ENCODE measurements at places on chromosomes 7 and 10.

DNA sequence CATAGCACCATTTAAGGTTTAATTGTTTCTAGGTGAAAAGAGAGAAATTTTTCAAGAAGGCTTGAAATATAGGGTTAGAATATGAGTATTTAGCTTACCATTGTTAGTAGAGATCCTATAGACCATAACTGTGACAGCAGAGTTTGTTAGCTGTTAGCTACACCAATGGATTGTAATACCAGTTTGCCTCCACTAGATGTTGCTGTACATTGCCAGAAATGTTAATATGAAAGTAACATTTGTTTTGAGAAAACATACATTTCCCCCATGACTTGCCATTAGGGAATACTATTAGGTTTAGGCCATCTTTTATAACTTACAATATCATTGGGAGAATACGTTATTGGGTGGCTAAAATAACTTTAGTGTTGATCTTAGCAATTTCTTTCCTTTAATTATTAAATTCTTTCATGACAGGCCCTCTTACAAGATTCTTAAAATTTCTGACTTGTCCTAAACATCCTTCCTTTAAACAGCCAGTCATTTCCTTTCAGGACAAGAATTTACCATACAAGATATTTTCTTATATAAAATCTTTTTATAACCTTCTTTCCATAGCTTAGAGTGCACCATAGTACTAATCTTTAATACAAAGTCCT lies 39.5 kb downstream of the ZNF117 start:
- peak; percentile 67 for DNase-seq

- DNase-seq, result no peak
These were observed 4.9 kb upstream of the FAM53B start for GRCh38 chr10:124748953-124749645.

DNA sequence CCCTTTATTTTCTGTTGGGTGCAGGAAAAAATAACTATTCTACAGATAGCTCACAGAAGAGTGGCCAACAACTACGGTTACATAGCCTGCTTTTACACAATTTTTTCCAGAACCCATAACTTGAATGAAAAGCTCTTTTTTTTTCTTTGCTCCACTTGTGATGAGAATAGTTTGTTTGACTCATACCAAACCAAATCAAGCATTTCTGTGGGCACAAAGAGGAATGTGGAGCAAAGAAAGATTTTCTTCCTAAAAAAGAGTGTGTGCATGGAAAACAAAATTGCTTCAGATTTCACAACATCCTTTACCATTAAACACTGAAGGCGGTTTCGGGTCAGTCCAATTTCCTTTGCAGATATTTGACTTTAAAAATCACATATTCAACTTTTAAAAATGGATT lies 54.8 kb upstream of the RAB11FIP2 start:
- DNase-seq, result no peak

DNA sequence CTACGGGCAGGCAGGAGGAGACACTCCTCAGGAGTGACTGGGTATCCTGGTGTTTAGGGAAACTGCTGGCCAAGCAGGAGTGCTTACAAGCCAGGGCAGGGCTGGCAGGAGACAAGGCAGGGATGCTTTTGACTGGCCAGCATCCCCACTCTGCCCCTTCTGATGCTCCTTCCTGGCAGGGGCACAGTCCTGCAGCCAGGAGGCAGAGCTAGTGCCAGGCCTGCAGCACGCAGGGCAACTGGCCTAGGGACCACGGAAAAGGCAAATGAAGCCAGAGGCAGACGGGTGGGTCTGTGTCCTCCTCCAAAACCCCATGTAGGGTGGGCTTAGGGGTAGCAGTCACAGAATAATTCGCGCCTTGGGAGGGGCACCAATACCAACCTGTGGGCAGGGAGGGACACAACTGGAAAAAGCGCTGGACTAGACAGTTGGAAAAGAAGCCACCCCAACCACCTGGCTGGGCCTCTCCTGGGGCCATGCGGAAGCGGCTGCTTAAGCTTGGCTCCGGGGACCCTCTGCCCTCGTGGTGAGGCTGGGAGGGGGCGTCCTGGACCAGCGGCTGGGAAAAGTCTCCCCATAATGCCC lies 4.8 kb downstream of the IMPDH1 start:
- DNase-seq, result peak; percentile 48

GRCh38 chr7:75993689-75994387 lies 557 bp downstream of the TMEM120A start:
- DNase-seq, result no peak
